ENCODE measurements at places on chromosomes 7 and 10.

DNA sequence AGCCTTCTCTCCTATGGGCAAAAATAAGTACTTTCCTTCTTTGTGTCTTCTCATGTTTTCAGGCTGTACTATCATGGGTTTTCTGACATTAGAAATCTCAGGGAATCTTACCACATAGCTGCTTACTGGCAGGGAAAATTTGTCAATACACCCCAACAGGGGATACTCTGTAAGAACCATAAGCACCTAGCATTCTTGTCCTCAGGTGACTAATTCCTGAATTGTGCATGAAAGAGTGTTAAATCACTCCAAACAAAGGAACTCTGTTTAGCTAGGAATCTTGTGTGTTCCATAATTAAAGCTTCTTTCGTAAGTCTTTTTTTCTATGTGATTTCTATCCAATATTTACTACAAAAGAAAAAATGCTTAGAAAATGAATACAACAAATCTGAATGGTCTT is 206.7 kb upstream of the POT1 start:
- DNase-seq: no peak

GRCh38 chr7:151334628-151335027 is 7.0 kb upstream of the NUB1 start:
- DNase-seq: no peak

- no peak for DNase-seq
These were observed 21.3 kb downstream of the CHST15 start for GRCh38 chr10:124072106-124072505.

GRCh38 chr7:90715067-90715466 is 118.9 kb downstream of the CDK14 start:
- no peak for DNase-seq

GRCh38 chr7:94838717-94839116 is 68.7 kb upstream of the PPP1R9A start:
- DNase-seq: no peak

DNA sequence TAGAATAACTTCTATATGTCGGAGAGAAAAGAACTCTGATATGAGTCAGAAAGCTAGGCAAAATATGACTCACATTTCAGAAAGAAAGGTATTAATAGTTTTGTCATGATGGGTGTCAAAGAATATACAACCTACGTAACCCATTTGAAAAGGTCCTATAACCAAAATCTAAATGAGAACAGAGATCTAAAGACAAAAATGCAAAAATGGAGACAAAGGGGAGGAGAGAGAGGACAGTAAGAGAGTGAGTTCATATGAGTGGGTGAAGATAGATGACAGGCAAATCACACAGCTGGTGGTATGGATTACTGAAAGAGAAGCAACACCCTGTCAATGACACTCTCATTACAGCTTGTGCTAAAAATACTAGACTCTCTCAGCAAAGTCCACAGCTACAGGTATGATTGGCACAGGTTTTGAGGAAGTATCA is 25.6 kb downstream of the ANKMY2 start:
- no peak for DNase-seq

DNA sequence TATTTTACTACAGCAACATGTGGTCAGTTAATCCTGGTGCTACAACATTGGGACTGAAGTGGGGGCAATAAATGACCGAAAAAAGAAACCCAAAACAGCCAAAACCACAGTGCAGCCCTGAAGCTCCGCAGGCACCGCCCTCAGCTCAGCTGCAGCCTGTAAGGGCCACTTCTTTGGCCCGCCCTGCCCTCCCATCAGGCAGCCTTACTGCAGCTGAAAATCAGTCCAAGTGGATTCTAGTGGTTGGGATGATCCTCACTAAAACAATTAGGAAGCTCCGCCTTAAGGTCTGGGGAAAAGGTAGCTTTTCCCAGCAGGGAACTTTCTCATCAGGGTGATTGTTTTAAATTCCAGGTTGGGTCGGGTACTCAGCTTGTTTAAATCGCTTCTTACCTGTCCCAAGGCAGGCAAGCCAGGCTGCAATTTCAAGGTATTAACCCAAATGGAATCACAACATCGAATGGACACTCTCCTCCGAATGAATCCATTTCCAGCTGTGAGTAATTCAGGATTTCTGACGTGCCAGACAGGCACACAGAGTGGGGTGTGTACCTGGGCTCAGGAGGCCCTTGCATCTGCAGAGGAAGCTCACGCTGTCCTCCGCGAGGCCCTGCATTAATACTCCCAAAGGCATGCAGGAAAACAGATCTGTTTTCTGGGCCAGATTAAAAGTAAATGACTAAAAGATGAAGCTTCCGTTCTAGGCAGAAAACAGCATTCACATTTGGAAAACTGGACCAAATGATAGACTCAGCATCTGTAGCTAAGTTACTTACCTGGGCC is 104.3 kb downstream of the CREB5 start:
- DNase-seq: no peak

GRCh38 chr7:158976468-158976848 is 120.1 kb downstream of the DYNC2I1 start:
- no peak for DNase-seq

DNA sequence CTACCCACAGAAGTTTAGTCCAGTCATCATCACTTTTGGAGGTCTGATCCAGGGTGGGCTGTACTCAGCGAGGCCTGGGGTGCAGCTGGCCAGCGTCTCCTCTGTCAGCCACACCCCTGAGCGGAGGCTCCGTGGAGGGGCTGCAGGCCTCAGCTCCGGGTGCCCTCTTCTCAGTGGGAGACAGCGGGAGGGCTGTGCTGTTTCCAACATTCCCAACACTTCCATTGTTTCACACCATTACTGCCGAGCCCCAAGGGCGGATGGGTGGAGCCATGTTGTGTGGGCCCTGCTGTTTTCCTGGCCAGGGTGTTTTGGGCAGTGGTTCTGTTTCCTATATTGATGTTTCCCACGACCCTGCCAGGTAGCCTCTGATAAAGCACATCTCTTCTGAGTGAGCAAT is 95.0 kb downstream of the MKI67 start:
- no peak for DNase-seq

GRCh38 chr10:101495324-101495925 is 92.6 kb downstream of the POLL start:
- no peak for DNase-seq

DNA sequence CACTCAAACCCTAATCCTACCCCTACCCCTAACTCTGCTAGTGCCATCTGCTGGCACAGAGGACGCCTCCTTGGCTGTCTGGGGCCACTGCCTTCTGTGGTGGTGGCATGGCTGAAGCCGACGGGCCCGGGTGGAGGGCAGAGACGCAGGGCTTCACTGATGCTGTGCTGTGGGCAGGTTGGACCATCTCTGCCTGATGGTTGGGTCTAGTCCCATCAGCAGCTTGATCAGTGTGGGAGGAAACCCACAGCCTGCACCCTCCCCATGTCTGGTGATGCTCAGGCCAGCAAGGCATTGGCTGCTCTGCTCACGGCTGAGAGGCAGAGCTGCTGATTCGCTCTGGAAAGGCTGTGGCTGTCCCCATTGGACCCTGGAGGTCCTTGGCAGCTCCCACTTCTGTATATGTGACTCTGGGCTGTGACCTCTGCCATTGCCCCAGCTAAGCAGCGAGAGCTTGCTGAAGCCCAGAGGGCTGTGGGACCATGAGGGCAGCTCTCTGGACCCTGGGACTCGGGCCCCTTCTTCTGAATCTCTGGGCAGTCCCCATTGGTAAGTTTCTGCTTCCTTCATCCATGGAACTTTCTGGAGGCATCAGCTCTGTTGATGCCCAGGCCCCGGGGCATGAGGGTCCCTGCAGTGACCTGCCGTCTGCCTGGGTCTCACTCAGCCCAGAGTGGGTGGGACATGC is at the start of gene SCART1:
TSS of gene SCART1 (plus strand) at position 430 of the 688 bp plus-strand sequence. CDS start at position 483, 53 bp downstream.
- no peak for DNase-seq

- DNase-seq: no peak
These were observed 8.2 kb downstream of the CCSER2 start for GRCh38 chr10:84336406-84337090.

DNA sequence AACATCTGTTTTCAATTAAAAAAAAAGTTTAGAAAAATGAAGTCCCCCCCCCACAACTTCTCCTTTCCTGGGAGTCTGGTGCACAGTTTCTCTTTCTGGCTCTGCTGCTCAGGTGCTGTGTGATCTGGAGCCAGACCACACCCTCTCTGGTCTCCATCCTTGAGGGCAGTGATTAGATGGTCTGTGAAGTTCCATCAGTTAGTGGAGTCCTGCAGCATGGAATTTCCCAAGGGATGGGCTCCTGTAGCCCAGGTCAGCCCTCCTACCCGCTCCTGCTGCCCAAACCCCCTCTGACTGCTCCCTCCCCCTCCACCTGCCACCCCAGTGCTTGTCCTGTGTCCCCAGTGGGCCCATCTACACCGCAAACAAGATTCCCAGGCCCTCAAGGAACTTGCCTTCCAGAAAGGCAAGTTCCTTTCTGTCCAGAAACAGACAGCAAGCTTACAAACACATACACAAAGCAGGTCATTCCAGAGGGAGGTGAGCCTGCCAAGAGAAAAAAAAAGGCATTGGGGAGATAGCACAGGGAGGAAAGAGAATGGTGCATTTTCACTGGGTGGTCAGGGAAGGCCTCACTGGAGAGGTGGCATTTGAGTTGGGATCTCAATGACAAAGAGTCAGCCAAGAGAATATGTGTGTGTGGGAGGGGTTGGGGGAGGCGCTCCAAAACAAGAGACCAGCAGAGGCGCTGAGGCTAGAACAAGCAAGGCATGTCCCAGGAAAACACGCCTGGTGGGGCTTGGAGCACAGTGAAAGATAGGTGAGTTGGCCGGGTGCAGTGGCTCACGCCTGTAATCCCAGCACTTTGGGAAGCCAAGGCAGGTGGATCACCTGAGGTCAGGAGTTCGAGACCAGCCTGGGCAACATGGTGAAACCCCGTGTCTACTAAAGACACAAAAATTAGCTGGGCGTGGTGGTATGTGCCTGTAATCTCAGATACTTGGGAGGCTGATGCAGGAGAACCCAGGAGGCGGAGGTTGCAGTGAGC is 49.5 kb upstream of the SLC29A3 start:
- DNase-seq: no peak

DNA sequence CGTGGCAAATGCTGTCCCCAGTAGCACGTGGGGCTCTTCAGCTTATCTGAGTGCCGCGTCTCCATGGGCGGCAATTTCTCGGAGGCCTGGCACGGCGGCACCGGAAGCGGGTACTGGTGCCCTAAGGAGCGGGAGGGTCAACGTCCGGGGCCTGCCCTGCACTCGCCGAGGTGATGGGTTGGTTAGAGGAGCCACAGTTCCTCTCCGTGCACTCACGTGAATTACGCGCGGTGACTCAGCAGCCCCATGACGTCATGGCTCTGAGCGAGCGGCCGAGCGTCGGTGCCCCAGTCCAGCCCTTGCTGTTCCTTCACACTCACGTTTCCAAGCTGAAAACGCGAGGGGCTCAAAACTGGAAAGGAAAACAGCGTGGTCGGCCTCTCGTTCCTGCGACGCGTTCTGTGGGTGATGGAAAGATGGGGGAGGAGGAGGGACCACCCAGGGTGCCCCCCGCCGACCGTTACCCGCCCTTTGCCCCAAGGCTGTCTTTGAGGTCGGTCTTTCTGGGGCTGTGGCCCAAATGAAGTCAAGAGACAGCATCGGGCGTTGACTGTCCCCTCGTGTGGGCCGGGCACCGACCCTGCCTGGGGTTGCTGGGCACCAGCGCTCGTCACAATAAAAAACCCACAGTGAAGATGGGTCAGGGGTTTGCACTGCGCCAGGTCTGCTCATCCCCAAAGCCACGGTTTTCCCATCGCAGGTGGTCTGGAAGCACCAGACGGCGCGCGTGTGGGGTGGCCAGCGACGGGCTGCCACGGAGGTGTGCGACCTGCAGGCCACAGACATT is 70.4 kb upstream of the CFAP46 start:
- DNase-seq: no peak

DNA sequence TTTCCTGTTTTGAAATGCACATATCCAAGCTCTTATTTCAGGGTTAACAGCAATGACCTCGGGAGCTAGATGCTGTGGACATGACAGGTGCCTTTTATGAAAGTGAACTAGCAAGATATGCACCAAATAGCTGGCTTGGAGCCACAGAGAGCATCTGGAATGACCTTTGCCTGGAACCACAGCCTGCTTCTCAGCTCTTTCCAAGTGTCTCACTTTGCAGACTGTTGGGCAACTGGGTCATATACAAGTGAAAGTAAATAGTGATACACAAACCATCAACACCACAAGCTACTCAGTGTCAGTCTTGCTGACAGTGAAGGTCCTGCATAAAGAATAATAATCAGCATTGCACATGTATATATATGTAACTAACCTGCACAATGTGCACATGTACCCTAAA is 183.5 kb downstream of the RNF133 start:
- no peak for DNase-seq

GRCh38 chr10:132464256-132465192 is 67.5 kb downstream of the PWWP2B start:
- DNase-seq: no peak

- DNase-seq: no peak
These were observed 12.3 kb upstream of the TRDMT1 start for GRCh38 chr10:17213646-17214349.

DNA sequence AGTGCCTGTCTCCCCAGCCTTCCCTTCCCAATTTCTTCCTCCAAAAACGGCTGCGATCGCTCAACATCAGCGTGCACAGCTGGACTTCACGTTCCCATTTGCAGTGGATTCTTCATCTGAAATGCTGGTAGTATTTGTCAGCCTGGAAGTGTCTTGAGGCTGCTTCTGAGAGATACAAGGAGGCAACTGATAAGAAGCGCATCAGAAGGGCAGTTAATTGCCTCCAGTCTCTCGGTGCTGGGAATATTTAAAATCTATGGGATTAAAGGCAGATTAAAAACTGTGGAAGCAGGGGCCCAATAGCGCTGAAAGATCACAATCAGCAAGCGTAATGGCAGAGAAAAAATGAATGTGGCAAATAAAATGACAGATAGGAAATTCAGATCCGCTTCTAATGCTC is 450.0 kb downstream of the GATA3 start:
- no peak for DNase-seq

- DNase-seq: no peak
These were observed 162.6 kb upstream of the AKR1E2 start for GRCh38 chr10:4663162-4663992.

- DNase-seq: no peak
These were observed 54.7 kb upstream of the LANCL2 start for GRCh38 chr7:55310287-55311025.

DNA sequence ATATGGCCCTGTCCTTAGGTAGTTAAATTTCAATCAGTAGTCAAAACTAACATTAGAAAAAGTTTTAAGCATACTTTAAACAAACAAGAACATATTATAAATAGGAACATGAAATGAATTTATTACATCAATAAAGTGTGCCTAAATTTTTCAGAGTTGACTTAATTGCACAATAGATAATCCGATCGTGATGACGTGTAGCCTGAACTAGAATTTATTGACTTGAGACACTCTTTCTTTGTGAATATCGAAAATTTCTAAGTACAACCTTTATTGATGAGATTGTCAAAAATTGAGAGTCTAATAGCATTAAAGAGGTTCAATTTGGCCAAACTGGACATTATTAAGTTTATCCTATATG is 56.0 kb downstream of the CALD1 start:
- no peak for DNase-seq

DNA sequence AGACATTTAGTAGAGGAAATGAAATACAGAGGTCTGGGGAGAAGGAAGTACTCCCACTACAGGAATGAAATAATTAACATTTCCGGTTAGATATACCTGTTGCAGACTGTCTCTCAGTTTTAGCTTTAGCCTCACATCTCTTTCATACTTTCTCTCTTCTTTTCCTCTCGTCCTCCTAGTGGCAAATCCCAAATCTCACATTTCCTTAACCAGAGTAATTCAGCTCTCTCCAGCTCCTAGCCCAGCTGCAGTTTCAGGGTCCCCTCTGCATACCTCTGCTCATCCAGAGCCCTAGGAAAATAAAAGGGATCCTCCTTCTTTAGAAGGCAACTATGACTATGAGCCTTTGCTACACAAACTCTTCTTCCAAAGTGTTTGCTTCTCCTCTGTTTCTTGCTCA is 643.2 kb downstream of the PHTF2 start:
- no peak for DNase-seq

GRCh38 chr7:100556541-100556940 is 17.2 kb downstream of the SAP25 start:
- DNase-seq: no peak
